ENCODE measurements at places on chromosomes 5 and 9. TPM values are rescaled to one million over a fixed set of nuclear protein-coding genes. Genes with fewer than 3 reads are reported as not detected.
A peak's percentile ranks its signal among the peaks of the same experiment; 100 is the strongest.

LMNB1 gene
- polyA plus RNA-seq: 110 TPM

PLEKHG4B gene
- polyA plus RNA-seq: 15.9 TPM

GABRA6 gene
- polyA plus RNA-seq: not detected

WWC1 gene
- polyA plus RNA-seq: 99.8 TPM

ZNF454 gene
- 10.3 TPM for polyA plus RNA-seq

EQTN gene
- 0.77 TPM for polyA plus RNA-seq

SLC6A3 gene
- polyA plus RNA-seq: 0.15 TPM

OLFML2A gene
- 25.1 TPM for polyA plus RNA-seq

ARHGEF28 gene
- 42.6 TPM for polyA plus RNA-seq

- no peak for DNase-seq
Observed at GRCh38 chr5:136012041-136012804, 16.6 kb upstream of the TGFBI start.

DNA sequence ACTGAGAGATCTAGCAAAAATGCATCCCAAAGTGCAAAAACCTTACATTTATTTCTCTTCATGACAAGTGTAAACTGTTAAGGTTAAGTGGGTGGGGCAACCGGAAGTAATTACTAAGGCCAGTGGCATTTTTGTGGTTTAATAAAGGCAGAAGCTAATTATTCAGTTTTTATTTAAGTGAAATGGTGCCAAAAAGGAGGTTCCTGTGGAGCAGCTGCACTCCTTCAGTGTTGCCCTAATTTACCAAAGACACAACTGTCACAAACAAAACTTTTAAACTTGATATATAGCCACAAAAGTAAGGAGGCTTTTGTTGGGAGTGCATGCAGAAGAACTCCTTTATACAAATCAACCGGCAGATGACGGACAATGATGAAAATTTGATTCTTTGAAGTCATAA is 81.6 kb downstream of the NDUFS4 start:
- DNase-seq: peak; percentile 58

- no peak for DNase-seq
Observed at GRCh38 chr9:133945977-133946753, 46.0 kb downstream of the VAV2 start.

GRCh38 chr5:56480705-56481427 is 247.7 kb upstream of the ANKRD55 start:
- DNase-seq: peak; percentile 70

DNA sequence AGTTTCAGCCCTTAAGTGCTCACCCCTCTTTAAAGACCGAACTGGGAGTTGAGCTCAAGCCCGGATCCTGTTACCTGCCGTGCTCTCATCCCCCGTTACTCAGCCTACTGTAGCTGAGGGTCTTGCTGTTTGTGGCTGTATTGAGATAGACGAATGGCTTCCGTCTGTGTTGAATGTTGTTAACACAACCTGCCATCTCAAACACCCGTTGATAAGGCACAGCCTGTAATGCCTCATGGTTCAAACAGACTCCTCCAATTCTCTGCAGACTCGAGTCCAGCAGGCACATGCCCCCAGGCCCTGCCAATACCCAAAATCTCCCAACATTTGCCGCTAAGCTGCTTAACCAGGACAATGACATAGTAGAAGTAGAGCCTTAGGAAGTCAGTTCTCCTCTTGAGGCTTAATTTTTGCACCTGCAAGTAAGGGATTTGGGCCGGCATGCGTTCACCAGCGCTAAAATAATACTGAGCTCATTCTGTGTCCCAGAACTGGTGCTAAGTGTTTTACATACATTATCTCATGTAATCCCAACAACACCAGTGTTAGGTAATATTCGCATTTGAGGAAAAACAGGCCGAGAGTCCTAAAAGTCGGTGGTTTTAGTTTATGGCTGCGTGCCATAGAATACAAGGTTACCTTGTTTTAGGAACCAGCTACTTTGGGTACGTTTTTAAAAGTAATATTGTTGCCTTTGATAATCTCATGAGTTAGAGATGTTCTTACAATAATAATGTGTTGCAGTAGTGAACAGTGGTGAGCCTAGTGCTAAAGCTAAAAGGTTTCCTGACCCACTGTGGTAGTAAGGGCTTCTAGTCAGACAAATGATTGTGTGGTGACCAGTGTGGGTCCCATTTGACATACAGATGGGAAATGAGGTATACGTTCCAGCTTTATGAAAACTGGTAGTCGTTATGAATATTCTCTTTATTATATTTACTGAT is 1.5 kb upstream of the RFX3 start:
- DNase-seq: peak; percentile 54

GRCh38 chr5:96590796-96591195 is 71.4 kb upstream of the CAST start:
- no peak for DNase-seq

- DNase-seq: peak; percentile 76
Observed at GRCh38 chr5:133683646-133684596, 71.6 kb upstream of the FSTL4 start.

DNA sequence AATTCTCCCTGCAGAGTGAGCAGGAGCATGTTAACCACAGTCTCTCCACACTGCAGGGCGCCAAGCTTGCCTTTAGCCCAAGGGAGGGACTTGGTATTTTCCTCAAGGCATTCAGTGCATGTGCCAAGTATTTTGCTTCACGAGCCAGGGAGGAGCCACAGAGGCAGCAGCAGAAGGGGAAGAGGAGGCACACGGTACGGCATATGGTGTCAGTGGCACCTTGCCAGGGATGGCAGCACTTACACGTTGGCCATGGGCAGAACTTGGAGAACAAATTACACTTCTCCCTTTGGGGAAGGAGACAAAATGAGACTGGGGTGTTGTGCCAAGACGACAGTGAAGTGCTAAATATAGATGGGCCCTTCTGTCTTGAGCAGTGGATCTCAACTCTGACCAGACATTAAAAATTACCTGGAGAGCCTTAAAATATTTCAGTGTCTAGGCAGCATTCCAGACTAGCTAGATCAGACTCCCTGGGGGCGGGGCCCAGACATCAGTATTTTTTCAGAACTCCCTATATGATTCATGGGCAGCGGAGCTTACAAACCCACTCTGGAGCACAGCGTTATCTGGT is 155.8 kb downstream of the DRD1 start:
- no peak for DNase-seq

DNA sequence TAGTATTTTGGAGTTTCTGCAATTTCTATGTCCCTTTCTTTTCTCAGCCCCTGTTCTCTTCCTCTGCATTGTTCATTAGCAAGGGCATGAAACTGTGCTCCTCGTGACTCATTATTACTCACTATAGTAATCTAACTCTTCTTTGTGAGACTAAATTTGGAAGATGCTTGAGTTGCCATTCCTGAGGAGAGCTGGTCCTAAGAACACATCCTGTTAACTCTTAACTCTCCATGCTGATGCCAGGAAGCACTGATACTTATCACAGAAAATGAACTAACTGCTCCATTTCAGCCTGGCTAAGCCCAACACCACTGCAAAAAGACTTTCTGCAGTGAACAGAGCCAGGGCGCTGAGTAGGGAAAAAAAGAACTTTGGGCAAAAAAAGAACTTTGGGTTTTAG is 10.6 kb upstream of the CSNK1A1 start:
- DNase-seq: peak; percentile 27

DNA sequence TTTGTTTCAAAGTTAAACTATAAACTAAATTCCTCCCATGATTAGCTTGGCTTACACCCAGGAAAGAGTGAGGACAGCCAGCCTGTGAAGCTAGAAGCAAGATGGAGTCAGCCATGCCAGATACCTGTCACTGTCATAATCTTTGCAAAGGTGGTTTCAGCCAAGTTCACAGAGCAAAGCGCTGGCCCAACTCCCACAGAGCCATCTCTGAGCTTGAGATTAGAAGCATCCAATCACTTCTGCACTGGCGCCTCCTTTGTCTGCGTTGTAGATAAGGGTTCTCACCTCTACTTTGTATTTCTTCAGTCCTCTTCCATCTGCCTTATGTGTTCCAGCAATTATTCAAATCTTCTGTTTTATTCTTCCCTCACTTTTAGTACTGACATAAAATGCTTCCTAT is 119.4 kb upstream of the ACO1 start:
- DNase-seq: no peak
